ENCODE measurements at places on chromosomes 16 and 17. TPM values are rescaled to one million over a fixed set of nuclear protein-coding genes. Genes with fewer than 3 reads are reported as not detected.

TPSD1 gene
- 7.1 TPM for total RNA-seq

GRCh38 chr17:4482338-4483011 is 16.2 kb upstream of the SPNS2 start:
- DNase-seq, result no peak

DNA sequence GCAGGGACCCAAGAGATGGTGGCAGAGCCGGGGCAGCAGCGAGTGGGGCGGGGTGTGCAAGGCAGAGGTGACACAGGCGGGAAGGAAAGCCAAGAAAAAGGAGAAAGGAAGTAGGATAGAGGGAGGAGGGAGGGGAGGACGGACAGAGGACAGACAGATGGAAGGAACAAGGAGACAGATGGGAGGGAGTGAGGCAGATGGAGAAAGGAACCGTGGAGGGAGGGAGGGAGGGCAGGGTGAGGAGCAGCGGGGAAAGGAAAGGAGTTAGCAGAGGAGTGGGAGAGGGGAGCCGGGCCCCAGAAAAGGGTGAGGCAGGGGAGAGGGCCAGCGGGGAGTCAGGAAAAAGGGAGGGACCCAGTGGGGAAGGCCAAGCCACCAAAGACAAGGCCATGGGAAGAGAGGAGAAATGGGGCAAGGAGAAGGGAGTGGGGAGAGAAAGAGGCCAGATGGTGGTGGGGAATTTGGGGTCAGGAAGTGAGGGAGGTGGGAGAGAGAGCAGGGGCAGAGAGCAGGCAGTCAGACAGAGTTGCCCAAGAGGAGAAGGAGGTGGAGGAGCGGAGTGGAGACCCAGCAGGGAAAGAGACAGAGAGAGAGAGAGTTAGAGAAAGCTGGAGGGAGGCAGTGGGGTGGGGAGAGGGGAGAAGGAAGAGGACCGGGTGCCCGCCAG is 13.2 kb upstream of the ASGR1 start:
- DNase-seq, result no peak

HS3ST3B1 gene
- 5.9 TPM for total RNA-seq

DNA sequence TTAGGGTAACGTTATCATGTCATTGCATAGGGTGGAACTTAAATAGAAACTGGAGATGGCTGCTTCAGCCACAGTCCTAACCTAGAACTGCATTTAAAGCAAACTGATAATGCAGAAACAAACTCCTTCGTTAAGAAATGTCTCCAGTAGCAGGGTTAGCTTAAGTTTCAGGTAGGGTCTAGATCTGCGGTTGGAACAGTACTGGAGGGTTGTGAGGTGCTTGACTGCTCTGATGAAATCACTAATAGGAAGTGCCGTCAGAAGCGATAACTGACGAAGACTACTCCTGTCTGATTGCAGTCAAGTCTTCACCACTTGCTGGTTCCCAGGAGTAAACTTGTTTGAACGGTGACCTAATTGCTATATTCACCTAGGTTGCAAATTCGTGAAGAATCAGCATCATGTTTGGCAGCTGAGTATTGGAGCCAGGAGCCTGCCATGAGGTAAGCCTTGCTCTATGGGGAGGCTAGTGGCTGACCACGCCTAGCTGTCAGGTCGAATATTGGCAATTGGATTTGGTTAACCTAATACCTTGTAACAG is 24.5 kb downstream of the TRPV2 start:
- DNase-seq, result no peak

DNA sequence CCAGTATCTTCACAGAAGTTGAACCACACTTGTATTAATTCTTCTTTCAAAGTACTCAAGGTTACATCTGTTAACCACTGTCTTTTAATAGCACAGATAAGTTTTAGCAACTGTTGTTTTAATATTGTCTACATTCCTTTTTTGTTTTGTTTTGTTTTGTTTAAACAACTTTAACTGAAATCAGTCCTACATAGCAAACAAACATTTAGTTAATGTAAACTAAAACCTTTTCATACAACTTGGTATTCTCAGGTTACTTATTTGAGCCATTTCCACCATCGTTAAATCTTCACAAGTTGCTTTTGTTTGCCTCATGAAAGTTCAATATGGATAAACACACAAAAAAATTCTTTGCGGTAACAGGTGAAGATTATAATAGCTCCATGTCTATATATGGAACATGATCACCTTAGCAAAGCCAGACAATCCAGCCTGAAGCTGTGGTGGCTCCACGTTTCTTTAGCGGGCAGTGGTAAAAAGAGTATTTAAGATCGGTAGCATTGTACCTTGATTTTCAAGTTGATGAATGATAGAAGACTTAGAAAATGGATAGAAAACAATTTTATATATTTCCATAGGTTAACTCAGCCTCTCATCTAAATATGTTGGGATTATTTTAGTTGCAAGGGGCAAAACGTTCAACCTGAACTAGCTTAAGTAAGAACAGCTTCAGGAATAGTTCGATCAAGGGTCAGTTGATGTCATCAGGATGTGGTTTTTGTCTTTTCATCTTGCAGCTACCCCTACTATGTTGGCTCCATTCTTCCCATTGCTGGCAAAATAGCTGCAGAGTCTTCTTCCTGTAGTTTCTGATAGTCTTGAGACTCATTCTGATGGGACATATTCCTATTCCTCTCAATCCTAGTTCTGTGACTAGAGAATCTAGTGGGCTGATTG is 182.8 kb downstream of the FTO start:
- DNase-seq, result no peak

FAM171A2 gene
- 4.2 TPM for total RNA-seq

DNA sequence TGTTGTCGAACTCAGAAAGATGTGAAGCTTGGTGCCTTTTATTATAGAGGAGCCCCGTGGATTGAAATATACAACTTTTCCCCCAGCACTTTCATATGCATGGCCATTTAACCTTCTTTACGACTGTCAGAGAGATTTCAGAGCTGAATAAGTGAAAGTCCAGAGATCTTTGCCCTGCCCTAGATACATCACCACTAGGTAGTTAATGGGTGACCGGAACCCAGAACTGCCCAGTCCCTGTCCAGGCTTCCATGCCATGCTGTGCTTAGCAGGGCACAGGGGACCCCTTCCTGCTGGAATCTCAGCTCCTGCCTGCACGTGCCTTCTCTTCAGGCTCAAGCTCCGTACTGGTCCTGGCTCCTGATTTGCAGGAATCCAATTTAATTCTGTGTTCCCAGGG is 32.2 kb downstream of the SRL start:
- DNase-seq, result no peak

DNAAF1 gene
- total RNA-seq, result not detected

GRCh38 chr16:19179546-19180490 is 11.8 kb downstream of the SYT17 start:
- DNase-seq, result no peak

DNA sequence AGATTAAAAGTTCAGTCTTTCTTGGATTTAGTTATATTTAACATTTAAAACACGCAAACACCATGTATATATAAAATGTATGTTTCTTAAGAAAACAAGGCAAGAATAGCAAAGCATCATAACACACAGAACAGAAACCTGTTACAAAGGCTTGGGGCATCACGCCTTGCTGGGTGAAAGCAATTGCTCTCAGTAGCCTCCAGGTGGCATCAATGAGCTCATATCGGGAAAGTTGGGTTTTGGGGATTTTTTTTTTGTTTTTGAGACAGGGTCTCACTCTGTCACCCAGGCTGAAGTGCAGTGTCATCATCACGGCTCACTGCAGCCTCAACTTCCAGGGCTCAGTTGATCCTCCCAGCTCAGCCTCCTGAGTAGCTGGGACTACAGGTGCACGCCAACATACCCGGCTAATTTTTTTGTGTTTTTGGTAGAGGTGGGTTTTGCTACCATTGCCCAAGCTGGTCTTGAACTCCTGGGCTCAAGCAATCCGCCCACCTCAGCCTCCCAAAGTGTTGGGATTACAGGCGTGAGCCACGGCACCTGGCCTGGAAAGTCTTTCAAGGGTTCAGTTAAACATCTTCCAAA is 56.9 kb downstream of the CYB5D2 start:
- DNase-seq, result no peak

DNA sequence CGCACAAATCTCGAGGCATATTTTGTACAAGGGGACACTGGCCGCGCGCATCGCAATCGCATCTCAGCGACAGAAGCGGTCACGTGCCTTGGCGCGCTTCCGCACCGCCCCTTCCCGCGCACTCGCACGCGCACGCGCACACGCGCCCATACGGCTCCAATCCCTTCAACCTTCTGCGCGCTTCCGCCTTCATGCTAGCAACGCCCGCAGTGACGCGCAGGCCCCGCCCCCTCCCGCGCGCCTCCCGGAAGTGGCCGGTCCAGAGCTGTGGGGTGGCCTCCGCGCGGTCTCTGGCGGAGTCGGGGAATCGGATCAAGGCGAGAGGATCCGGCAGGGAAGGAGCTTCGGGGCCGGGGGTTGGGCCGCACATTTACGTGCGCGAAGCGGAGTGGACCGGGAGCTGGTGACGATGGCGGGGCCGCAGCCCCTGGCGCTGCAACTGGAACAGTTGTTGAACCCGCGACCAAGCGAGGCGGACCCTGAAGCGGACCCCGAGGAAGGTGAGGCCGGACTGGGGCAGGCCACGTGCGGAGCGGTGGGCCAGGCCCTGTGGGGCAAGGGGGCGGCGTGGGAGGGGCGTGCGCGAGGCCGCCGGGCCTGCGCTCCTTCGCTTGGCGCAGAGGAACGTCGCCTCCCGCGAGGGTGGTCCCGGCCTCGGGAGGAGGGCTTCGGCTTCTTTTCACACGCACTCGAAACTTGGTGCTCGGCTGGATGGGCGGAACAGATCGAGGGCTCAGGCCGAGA is at the start of gene AATF:
AATF (plus strand) TSS at position 238 of the 744 bp plus-strand sequence; CDS start at position 410, 172 bp downstream.
- DNase-seq, result peak; percentile 95

GRCh38 chr16:55613613-55614335 is 42.0 kb upstream of the SLC6A2 start:
- DNase-seq, result no peak

GRB7 gene
- 23.6 TPM for total RNA-seq

- no peak for DNase-seq
Measured at GRCh38 chr17:42274253-42274542, 2.0 kb downstream of the STAT5B start.

GRCh38 chr16:53781023-53781605 is 77.2 kb downstream of the FTO start:
- no peak for DNase-seq

All from vagina (tissue), 2 donors.